Adrenal gland (tissue), 19 donors: ENCODE measurements at places on chromosomes 12 and 14. TPM values are rescaled to one million over a fixed set of nuclear protein-coding genes. Genes with fewer than 3 reads are reported as not detected.

Gene CCDC196
- total RNA-seq: not detected

Gene PTPRR
- 1.5 TPM for total RNA-seq

Gene SLC7A8
- total RNA-seq: 26.7 TPM

Gene POTEG
- total RNA-seq: not detected

Gene TMEM253
- total RNA-seq: 3.7 TPM

Gene ACOT2
- 93.8 TPM for total RNA-seq

Gene OR4E2
- total RNA-seq: not detected

Gene CD9
- 237 TPM for total RNA-seq

Gene AKAP6
- total RNA-seq: 11.1 TPM

Gene KCNK13
- 2.7 TPM for total RNA-seq

Gene NANOG
- total RNA-seq: 0.86 TPM

Gene TAS2R9
- total RNA-seq: 0.94 TPM

- no peak for DNase-seq
Observed at GRCh38 chr14:65788876-65789275, 376.3 kb downstream of the FUT8 start.

DNA sequence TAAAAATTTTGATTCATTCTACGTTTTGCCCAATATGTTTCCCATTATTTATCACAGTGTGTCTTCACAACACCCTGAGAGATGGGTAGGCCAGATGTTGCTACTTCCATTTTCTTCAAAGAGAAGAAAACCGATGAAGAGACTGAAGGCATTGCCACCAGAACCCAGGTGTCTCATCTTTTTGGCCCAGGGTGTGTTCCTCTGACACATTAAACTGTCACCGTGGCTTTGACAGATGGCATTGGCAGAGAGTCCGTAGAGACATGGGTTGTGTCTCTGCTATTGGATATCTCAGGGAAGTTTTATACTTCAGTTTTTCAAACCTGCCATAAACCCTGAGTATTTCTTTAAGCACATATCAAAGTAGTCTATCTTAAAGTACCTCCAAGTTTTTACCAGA lies 11.3 kb upstream of the NUDT4 start:
- no peak for DNase-seq

GRCh38 chr12:28958553-28959195 lies 190.4 kb upstream of the FAR2 start:
- no peak for DNase-seq

- DNase-seq: no peak
Observed at GRCh38 chr12:12804432-12804886, 8.7 kb upstream of the DDX47 start.

DNA sequence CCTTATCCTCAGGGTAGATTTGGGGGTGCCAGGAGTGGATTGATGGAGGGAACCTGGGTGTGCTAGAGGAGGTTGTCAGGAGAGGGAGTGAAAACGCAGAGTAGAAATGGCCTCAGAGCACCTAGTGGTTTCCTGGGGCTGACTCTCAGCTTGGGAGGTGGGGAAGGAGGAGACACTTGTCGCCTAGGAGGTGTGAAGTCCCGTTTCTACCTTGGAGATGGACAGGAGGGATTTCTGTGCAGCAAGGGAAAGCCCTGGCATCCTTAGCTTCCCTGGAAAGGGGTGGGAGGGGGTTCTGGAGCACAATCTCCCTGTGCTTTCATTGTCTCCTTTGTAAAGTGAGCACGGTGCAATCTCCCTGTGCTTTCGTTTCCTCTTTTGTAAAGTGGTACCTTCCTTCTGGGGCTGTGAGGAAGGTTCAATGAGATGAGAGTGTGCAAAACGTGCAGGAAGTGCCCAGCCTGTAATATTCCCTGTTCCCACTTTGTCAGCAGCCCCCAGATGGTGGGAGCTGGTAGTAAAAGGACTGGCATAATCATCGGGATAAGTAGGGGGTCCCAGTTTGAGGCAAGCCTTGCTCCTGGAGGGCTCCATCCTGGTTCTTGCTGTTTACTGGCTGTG lies 1.6 kb downstream of the OAS3 start:
- DNase-seq: no peak

DNA sequence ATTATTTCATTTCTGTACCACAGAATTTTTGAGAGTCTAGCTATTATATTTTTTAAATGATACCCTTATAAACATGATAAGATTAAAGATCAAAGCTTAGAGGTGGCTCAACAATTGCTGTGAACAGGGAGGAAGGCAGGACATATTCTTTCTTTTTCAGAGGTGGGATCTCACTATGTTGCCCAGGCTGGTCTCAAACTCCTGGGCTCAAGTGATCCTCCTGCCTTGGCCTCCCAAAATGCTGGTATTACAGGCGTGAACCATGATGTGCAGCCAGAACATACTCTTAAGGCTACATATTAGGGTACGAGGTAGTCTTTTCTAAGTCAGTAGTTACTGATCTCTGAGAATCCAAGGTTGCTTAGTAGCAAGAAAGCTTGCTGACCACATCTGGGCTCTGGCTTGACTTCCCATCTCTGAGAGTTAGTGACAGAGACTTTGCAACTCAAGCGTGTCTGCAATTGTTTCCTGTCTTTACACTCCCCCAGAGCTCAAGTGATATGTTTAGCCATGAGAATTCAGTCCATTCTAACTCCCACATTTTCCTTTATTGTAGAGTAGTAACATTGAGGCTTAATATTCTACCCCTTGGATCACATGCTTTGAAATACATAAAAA lies 8.6 kb downstream of the RAB5B start:
- no peak for DNase-seq

DNA sequence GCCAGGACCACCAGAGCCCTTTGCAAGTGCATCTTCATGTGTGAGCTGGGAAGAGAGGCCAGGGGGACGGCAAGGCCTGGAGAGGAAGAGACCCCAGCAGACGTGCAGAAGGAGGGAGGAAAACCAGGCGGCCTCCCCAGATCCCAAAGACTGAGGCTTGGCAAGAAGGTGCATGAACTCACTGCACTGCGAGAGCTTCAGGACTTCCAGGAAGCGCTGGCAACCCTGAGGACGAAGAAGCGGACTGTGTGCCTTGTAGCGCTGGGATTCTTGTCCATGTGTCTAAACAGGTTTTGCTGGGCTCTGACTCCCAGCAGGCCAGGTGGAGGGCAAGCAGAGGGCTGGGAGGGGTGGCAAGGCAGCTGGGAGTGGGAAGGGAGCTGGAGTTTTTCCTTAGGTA lies 939 bp downstream of the TGFB3 start:
- DNase-seq: no peak

- no peak for DNase-seq
Observed at GRCh38 chr14:101854366-101854765, 92.9 kb downstream of the PPP2R5C start.

DNA sequence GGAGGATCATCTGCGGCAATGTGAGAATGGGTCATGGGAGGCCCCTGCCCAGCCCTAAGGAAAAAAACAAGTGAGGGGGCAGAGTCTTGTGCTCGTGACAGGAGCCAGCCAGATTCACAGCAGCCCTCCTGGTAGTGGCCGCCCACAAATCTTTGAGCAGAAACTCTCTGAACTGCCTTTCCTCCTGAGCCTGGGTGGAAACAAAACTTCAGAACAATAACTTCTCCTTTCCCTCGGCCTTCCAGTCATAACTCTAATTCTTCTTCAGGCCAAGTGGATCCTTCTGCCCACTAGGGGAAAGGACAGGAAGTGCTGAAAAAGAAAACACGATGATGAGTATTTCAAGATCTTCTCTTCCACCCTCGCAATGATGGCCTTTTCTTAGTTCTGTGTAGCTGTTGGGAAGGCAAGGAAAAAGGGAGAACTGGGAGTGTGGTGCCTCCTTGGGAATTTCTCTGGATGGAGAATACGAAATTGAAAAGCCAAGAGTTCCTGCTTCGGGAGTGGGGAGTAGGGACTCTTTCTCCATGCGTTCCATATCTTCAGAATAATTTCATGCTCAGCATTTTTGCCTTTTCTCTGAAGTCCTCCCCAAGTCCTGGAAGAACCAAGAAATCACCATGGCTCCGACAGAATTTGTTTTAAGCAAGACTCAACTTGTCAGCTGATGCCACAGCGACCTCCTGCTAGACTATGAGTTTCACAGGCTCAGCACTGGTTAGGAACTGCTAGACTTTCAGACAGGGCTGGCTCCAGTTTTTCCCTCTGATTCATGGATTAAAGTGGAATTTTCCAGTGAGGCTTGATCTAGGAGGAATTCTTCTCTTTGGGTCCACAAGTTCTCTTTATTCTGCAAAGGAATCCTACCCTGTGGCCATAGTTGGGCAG lies 188.9 kb downstream of the CAND1 start:
- no peak for DNase-seq

DNA sequence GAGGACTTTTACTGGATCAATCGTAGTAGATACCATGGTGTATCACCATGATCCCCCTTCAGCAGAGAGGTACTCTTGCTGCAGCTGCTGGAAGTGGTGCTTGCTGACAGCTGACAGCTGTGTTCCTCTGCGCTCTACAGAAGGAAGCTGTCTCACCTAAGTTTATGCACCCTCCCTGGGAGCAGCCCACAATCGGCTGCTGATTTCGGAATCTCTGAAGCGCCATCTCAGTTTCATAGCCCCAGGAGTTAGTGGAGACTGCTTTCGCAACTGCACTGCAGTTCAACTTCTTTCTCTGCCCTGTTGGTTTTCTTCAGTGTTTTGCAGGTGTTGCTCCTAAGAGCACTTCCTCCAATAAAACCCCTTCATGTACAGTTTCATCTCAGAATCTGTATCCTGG lies 237.9 kb downstream of the PAWR start:
- no peak for DNase-seq

- DNase-seq: no peak
Observed at GRCh38 chr12:124995200-124995961, 1.9 kb downstream of the BRI3BP start.

GRCh38 chr12:111417784-111418593 lies 12.3 kb downstream of the SH2B3 start:
- DNase-seq: no peak

GRCh38 chr12:20798554-20798953 lies 12.0 kb upstream of the SLCO1B3 start:
- DNase-seq: no peak

GRCh38 chr12:119179335-119180021 lies 747 bp downstream of the HSPB8 start:
- DNase-seq: no peak

DNA sequence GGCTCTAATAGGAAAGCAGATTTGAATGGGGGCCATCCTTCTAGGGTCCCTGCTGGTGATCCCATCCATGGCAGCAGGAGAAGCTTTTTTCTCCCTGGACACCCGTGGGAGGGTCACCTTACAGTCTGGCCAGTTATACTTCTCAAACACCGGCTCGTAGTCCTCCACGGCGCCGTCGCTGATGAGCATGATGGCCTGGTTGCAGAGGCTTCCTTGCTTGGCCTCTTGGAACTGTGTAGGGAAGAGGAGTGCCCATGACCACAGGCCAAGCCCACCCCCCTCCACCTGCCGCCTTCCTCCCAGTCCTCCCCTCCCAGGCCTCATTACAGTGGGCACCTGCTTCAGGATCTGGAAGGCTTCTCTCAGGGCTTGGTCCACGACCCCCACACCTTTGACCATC lies 33.8 kb downstream of the CACNA2D4 start:
- no peak for DNase-seq

DNA sequence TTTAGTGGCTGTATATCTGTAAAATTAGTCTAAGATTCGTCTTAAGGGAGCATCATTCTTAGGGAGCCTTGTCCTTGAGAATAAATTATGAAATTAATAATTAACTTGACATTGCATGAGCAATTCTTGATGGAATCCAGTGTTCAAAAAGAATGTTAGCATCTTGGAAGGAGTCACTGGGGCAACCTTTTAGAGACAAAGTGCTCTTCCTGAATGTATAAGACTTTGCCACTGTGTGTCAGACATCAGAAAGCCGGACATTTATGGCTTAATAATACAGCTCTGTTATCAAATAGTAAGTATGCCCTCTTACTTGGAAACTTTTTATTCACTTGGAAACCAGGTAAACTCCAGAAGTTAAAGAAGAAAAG lies 83.3 kb downstream of the CCER1 start:
- DNase-seq: no peak

DNA sequence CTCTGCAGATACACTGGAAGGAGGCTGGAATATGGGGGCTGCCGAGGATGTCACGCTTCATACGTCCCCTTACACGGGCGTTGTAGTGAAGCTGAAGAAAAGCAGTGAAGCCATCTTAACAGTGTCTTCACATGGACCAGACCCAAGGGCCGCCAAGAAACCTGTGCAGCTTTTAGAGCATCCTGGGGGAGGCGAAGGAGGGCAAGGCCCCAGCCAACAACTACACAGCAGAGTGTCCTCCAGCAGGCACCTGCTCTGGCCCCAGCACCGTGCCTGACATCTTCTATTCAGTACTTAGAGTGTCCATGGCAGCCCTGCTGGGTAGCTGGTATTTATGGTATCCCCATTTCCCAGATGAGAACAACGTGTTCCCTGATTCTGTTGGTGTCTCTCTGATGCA lies 48.9 kb upstream of the RIN3 start:
- no peak for DNase-seq

DNA sequence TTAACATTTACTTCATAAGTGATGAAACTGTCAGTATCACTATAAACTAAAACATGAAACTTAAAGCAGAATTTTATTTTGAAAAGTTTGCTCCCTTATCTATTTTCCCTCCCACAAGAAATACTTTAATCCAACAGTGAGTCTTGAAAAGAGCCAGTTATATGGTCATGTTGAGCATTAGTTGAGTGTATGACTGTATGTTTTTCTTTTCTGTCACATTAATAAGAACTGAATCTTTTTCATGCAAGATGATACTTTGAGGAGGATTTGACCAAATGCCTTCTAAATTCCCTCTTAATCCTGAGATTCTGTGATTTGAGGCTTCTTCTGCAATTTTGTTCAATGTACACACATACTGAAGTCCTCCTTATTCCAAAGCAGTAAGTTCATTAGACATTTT lies 33.7 kb upstream of the YARS2 start:
- no peak for DNase-seq

- no peak for DNase-seq
Observed at GRCh38 chr12:19144985-19145384, 15.5 kb downstream of the PLEKHA5 start.

DNA sequence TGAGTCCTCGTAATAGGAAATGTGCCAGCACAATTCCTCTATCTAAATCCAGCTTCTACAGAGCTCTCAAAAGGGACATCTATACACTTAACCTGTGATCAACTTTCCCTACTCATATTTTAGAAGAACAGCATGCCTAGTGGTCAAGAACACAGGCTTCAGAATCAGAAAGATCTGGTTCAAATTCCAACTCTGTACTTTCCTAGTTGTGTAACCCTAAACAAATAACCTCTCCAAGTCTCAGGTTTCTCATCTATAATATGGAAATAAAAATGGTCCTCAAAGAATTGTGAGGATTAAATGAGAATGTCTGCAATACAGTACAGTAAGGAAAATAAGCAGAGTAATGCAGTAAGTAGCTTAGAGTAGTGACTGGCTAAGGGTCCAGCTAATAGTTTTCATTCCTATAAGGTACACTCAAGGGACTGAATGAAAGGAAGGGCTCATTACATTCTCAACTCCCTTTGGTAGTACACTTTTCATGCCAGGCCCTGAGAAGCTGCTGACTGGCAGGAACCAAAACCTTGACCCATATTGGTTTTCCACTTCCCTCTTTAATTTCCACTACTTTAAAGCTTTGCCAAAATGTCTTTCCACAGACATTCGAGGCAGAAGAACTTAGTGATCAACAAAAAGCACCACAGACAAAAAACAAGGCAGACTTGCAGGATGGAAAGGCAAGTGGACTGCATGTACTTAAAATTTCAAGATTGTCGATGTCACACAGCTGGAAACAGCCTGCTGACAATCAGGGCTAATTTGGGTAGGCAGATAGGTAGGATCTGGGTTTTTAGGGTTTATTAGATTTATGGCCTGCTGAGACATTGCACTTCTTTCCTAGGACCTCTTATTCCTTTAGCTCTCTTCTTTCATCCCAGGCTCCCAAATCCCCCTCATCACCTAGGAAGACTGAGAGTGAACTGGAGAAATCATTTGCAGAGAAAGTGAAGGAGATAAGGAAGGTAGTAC lies 4.3 kb downstream of the CCDC196 start:
- DNase-seq: no peak

GRCh38 chr14:30873308-30874119 lies 845 bp upstream of the COCH start:
- no peak for DNase-seq
